ENCODE measurements at places on chromosomes 6 and 20. TPM values are rescaled to one million over a fixed set of nuclear protein-coding genes. Genes with fewer than 3 reads are reported as not detected.

The CST4 gene
- not detected for total RNA-seq

DNA sequence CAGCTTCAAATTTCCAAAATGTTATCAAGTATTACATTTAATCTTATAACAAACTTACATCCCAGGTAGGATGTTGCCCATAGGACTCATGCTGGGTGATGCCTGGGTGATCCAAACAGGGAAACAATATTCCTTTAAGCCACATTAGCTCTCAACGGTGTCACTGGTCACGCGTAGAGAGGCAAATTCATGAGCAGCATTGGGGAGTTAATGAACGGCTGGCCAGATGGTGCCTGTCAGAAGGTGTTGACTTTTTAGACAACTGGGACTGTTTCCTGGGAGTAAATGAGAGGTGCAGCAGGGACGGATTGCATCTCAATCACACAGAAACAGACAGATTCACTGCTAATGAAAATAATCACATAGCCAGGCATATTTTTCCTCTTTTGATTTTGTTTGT lies 83.3 kb upstream of the ID4 start:
- DNase-seq = no peak

The CLPSL2 gene
- total RNA-seq = 2.3 TPM

DNA sequence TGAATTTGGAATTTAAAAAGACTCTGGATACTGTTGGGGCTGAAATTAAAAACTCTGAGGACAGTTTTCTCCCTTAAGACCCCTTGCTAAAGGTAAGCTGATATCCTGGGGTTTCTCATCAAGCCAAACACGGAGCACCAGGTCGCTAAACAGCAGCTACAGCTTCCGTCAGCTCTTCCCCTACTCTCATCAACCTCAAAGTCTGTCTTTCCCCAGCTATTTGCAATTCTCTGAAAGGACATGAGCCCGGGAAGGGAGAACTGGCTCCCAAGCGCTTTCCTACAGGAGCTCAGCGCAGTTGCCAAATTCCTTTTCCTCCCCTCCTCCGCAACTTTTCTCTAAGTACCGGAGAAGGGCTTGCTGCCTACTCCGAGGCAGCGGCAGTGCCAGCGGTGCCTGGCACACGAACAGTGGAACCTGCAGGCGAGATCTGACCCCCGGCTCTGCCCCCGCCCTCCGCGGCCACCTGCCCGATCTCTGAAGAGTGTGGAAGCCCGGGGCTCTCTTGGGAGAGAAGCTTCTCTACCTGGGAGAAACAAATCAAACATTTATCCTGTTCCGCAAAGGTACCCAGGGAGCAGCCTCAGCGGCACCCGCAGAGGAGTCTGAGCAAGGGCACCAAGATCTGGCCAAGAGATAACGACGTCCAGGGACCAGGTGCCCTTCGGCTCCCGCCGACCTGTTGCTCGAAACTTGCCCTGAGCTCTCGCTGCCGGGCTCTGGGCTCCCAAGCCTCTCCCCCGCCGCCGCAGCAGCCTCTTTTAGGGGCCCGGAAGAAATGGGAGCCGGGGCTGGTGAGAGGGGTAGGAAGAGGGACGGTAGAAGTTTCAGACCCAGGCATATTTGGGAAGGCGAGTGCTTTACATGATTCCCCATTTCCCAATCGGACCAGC lies 2.2 kb downstream of the CBLN4 start:
- no peak for DNase-seq

GRCh38 chr6:127518191-127518709 lies 885 bp downstream of the MTCL3 start:
- DNase-seq = no peak

GRCh38 chr20:35909176-35909575 lies 45.1 kb downstream of the SCAND1 start:
- no peak for DNase-seq

GRCh38 chr6:47169785-47170616 lies 127.9 kb upstream of the ADGRF1 start:
- no peak for DNase-seq

The RPS10 gene
- 5,786 TPM for total RNA-seq

GRCh38 chr20:59571551-59572314 lies 32.6 kb upstream of the PHACTR3 start:
- no peak for DNase-seq

Data from breast epithelium (tissue), 4 donors.